Activated naive CD8-positive, alpha-beta T cell treated with anti-CD3 and anti-CD28 coated beads for 36 hours (primary cell): ENCODE measurements at places on chromosomes 12 and 14. TPM values are rescaled to one million over a fixed set of nuclear protein-coding genes. Genes with fewer than 3 reads are reported as not detected.
A peak's percentile ranks its signal among the peaks of the same experiment; 100 is the strongest.

The ANO2 gene
- not detected for total RNA-seq

GRCh38 chr14:79318371-79318770 is 892.9 kb downstream of the DIO2 start:
- DNase-seq: no peak
- no peaks in the 10 kb centered on the region for H3K4me1 ChIP-seq
- H3K4me3 ChIP-seq: no peak overlapping the region
- no peak overlapping the region for H3K27ac ChIP-seq
- no peaks in the 10 kb centered on the region for H3K36me3 ChIP-seq

- peaks cover 29% of the 10 kb centered on the region for H3K36me3 ChIP-seq
- H3K4me3 ChIP-seq: no peak overlapping the region
- H3K27ac ChIP-seq: no peak overlapping the region
- peaks cover 6% of the 10 kb centered on the region for H3K4me1 ChIP-seq
- DNase-seq: peak; percentile 78
These were observed 16.7 kb downstream of the KMT2D start for GRCh38 chr12:49043856-49044258.

DNA sequence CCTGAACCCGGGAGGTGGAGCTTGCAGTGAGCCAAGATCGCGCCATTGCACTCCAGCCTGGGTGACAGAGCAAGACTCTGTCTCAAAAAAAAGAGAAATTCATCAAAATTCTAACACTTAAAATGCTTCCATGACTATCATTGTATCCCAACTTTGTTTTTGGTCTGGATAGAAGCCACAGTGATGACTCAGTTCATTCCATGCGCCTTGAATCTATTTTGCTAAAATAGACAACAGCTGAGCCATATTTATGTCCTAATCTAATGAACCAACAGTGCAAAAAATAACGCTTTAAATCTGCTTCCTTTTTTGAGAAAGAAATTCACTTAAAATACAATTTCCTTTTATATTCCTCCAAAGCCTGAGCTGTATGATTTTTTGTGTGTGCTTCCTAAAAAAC is 23.2 kb upstream of the BICD1 start:
- H3K27ac ChIP-seq: no peak overlapping the region
- no peaks in the 10 kb centered on the region for H3K4me1 ChIP-seq
- H3K27me3 ChIP-seq: no peaks in the 10 kb centered on the region
- H3K36me3 ChIP-seq: no peaks in the 10 kb centered on the region
- DNase-seq: no peak
